ENCODE measurements at places on chromosomes 3 and 15.

DNA sequence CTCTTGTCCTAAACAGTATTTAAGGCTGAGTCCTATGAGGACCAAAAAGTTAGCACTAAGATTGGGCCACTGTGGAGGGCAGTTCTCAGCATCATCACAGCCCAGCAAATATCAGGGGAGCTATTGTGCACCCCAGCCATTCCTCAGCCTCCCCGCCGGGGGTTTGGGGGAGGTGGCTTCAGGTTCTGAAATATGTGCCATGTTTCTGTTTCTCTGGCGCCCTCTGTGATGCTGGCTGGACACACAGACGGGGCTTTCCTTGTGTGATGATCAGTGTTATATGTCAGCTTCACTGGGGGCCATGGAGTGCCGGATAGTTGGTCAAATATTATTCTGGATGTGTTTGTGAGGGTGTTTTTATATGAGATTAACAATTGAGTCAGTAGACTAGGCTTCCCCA, 106.8 kb downstream of the GABRG3 start:
- DNase-seq = no peak

DNA sequence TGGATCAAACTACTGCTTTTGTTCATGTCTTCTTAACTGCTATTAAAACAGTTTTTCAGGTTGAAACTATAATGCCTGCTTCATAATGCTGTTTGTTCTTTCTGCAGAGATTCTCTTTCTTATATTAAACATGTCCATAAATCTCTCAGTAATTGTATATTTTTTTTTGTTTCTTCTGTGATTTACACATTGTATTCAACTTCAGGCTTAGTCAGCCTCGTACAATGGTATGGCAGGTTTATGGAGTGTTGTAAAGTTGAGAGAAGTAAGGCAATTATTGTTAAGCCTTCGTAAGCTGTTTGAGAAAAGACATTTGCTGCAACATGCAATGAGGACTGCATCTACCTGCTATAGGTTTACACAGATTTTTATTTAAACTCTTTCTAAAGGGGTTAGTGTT, 977.1 kb downstream of the DIPK2A start:
- no peak for DNase-seq

- no peak for DNase-seq
These were observed 59.8 kb downstream of the TP53BP1 start for GRCh38 chr15:43433165-43433564.

GRCh38 chr3:62101488-62101887, 271.9 kb downstream of the FEZF2 start:
- DNase-seq = no peak

DNA sequence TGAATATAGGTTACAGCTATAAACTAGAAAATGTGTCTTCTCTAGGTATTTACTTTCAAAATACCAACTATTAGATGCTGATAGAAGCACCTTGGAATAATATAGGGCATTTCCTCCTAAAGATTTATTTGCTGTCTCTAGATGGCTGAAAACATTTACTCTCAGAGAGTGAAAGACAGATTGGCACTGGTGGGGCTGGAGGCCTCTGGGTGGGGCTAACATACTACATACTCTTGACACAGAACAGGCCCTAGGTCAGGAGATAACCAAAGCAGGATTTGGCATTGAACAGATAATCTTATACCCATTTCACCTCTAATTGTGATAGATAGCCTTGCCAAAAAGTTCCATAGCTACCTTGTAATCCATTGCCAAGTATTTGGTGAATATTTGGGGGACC, 253.3 kb upstream of the TBC1D5 start:
- DNase-seq = no peak

GRCh38 chr3:86792316-86792715, 198.6 kb downstream of the VGLL3 start:
- DNase-seq = no peak

Measured in D341Med (cell line).